ENCODE measurements at places on chromosomes 1 and 21. TPM values are rescaled to one million over a fixed set of nuclear protein-coding genes. Genes with fewer than 3 reads are reported as not detected.
A peak's percentile ranks its signal among the peaks of the same experiment; 100 is the strongest.

FCAMR gene
- total RNA-seq: not detected

RNF186 gene
- not detected for total RNA-seq

IL20 gene
- total RNA-seq: not detected

CD1E gene
- total RNA-seq: not detected

ALX3 gene
- not detected for total RNA-seq

HORMAD1 gene
- 0.30 TPM for total RNA-seq

CCSAP gene
- 13.1 TPM for total RNA-seq

AIRE gene
- total RNA-seq: 0.48 TPM

TMCC2 gene
- 1.8 TPM for total RNA-seq

BSND gene
- total RNA-seq: 0.08 TPM

GFI1 gene
- total RNA-seq: 76.9 TPM

PRDM16 gene
- total RNA-seq: 0.03 TPM

MAST2 gene
- total RNA-seq: 27.8 TPM

GRCh38 chr1:183165456-183165855 lies 20.6 kb upstream of the LAMC2 start:
- no peak for DNase-seq
- H3K4me3 ChIP-seq: no peak overlapping the region
- H3K36me3 ChIP-seq: no peaks in the 10 kb centered on the region
- no peaks in the 10 kb centered on the region for H3K4me1 ChIP-seq
- H3K27me3 ChIP-seq: no peaks in the 10 kb centered on the region

- no peaks in the 10 kb centered on the region for H3K27me3 ChIP-seq
- H3K27ac ChIP-seq: no peak overlapping the region
- H3K4me3 ChIP-seq: no peak overlapping the region
These were observed 5.7 kb upstream of the ARID1A start for GRCh38 chr1:26690157-26690556.

DNA sequence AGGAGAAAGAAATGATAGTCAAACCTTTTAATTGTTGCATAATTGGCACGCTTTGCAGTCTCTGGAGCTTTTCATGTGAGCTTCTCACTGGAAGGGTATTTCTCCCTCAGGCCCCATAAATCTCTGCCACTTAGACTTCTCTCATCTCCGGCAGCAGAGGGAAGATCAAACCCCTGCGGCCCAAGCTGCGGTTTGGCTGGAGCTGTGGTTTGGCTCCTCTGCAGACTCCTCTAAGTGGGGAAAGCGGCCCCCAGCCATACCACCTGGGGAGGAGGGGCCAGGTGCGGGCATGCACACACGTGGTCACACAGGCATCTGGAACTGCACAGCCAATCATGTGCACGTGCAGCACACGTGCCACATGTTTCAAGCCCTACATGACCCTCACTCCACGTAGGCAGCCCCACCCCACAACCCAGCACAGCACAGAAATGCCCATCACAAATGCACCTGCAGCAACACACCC lies 58.3 kb downstream of the UBE2T start:
- H3K4me1 ChIP-seq: peaks cover 9% of the 10 kb centered on the region
- no peaks in the 10 kb centered on the region for H3K36me3 ChIP-seq

GRCh38 chr1:79431340-79431739 lies 424.8 kb upstream of the ADGRL4 start:
- no peaks in the 10 kb centered on the region for H3K36me3 ChIP-seq
- DNase-seq: no peak

DNA sequence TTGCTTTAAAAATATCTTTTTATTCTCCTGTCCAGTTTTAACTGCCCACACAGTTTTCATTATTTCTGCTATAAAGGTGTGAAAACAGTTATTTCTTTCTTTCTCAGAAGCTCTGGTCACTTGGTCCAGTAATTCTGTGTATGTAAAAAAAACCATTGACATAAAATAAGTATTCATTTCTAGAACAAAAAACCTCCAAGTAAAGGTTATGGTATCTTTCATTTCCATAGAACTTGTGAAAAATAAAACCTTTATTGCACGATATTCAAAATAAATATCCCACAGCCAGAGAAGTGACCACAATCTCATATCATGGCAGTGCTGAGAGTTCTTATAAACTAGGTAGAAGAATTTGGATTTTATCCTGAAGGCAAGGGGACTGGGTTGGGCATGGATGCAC lies 96.9 kb upstream of the TNFSF4 start:
- H3K4me3 ChIP-seq: no peak overlapping the region
- H3K27me3 ChIP-seq: peaks cover 3% of the 10 kb centered on the region
- no peaks in the 10 kb centered on the region for H3K4me1 ChIP-seq
- DNase-seq: no peak
- no peaks in the 10 kb centered on the region for H3K36me3 ChIP-seq

GRCh38 chr1:209791920-209792319 lies 7.6 kb upstream of the C1orf74 start:
- H3K4me1 ChIP-seq: peaks cover 34% of the 10 kb centered on the region
- H3K4me3 ChIP-seq: no peak overlapping the region
- peaks cover 21% of the 10 kb centered on the region for H3K27me3 ChIP-seq
- peaks cover 2% of the 10 kb centered on the region for H3K36me3 ChIP-seq
- DNase-seq: no peak

DNA sequence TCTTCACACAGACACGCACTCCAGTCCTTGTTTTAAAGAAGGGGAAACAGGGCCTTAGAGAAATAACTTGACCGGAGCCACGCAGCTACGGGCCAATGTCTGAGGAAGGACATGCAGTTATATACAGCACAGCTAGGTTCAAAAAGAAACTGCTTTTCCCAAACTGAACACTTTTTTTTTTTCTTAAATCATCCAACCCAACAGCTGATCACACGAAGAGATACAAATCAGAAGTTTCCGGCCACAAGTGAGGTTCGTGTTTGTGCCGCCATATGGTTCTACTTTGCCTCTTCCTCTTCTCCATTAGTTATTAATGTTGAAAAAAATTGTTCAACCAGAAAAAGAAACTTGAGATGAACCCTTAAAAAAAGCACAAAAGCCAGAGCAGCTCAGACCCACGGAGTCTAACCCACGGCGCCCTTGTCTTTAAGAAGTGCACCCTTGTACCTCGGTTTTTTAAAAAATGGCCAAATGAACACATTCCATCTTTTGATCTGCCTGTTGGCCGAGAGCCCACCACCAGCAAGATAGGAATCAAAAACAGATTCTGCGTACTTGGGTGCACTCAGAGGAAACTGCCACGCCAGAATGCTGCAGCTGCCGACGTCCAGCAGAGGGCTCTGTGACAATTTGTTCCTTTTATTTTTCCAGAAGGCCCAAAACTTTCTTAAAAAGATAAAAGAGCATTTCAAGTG lies 78.9 kb downstream of the SLC66A1 start:
- H3K27me3 ChIP-seq: no peaks in the 10 kb centered on the region
- peak overlapping the region; percentile 64 for H3K4me3 ChIP-seq
- H3K27ac ChIP-seq: peak overlapping the region; percentile 93
- DNase-seq: peak; percentile 67
- H3K4me1 ChIP-seq: peaks cover 71% of the 10 kb centered on the region

GRCh38 chr21:43658088-43658741 lies 1.1 kb downstream of the HSF2BP start:
- no peak for DNase-seq
- H3K4me1 ChIP-seq: peaks cover 43% of the 10 kb centered on the region

DNA sequence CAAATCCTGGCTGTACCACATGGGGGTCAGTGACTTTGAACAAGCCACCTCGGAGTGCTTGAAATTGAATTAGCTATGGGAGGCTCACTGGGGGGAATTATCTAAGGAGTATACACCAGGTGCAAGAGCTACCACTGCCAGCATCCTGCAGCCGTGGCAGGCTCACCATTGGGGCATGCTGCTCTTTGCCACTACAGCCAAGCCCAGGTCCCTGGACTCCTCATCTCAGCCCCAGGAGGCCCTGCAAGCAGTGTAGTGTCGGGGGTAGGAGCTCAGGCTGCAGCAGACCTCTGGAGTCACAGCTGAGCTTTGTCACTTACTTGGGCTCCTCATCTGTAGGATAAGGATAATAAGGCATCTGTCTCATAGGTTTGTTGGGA lies 35.3 kb downstream of the ACOT11 start:
- no peaks in the 10 kb centered on the region for H3K4me1 ChIP-seq
- DNase-seq: no peak
- no peaks in the 10 kb centered on the region for H3K36me3 ChIP-seq
- H3K27me3 ChIP-seq: no peaks in the 10 kb centered on the region
- no peak overlapping the region for H3K27ac ChIP-seq
- no peak overlapping the region for H3K4me3 ChIP-seq

GRCh38 chr1:12756768-12757413 lies 10.9 kb downstream of the CFAP107 start:
- no peak overlapping the region for H3K27ac ChIP-seq
- no peaks in the 10 kb centered on the region for H3K4me1 ChIP-seq
- peaks cover 27% of the 10 kb centered on the region for H3K27me3 ChIP-seq
- no peak for DNase-seq
- H3K4me3 ChIP-seq: no peak overlapping the region

DNA sequence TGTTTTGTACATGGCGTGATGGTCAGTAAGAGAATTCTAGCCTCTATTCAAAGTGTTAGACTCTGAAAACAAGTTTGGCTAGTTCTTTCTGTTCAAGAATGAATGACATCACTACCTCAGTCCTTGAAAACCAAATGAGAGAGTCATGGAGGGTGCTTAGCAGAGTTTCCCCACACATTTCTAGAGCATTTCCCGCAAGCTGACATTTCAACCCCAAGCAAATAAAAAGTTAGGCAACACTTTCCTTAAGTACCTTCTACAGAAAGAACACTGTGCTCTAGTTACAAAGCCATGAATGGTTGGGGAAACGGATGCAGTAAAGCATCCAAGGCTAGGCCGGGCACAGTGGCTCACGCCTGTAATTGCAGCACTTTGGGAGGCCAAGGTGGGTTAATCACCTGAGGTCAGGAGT lies 47.9 kb upstream of the SLC44A3 start:
- H3K27me3 ChIP-seq: peaks cover 3% of the 10 kb centered on the region
- DNase-seq: no peak
- no peak overlapping the region for H3K4me3 ChIP-seq
- H3K27ac ChIP-seq: no peak overlapping the region
- H3K4me1 ChIP-seq: no peaks in the 10 kb centered on the region

- H3K36me3 ChIP-seq: no peaks in the 10 kb centered on the region
- no peak for DNase-seq
- no peaks in the 10 kb centered on the region for H3K4me1 ChIP-seq
- H3K4me3 ChIP-seq: no peak overlapping the region
- H3K27me3 ChIP-seq: peaks cover 8% of the 10 kb centered on the region
- no peak overlapping the region for H3K27ac ChIP-seq
These were observed 25.1 kb downstream of the PADI4 start for GRCh38 chr1:17333081-17333480.

DNA sequence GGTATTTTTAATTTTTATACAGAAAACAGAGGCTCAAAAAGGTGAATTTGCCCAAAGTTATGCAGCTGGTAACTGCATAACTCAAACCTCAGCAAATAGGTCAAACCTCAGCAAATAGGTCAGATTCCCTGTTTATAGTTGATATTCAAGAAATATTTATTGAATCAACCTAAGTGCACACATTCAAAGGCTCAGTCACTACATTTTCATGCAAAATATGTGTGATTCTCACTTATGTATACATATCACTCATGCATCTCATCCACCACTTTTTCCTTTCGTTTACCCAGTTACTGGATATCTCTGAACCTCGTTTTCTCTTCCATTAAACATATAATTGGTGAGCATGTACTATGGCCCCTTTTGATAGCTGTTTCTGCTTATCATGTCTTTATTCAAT lies 158.3 kb upstream of the C1orf21 start:
- H3K4me1 ChIP-seq: no peaks in the 10 kb centered on the region
- H3K27me3 ChIP-seq: peaks cover 9% of the 10 kb centered on the region

DNA sequence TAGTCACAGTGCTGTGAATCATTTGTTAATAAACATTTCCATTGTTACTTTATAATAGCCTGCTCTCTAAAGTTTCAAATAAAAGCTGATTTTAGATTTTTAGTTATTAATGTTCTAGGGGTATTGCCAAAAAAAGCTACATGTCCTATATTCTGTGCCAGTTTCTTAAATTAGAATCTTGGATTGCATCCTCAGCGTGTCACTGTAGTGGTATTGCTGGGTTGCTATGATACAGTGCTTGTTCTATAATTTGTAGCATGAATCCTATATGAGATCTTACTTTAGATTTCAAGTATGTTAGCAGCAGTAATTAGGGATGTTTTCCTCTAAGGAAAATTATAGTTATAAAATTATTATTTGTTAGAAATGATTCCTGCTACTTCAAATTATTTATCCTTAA lies 16.4 kb downstream of the PPP2R5A start:
- H3K4me1 ChIP-seq: peaks cover 19% of the 10 kb centered on the region
- H3K4me3 ChIP-seq: no peak overlapping the region
- H3K27me3 ChIP-seq: no peaks in the 10 kb centered on the region
- H3K36me3 ChIP-seq: peaks cover 22% of the 10 kb centered on the region
- no peak overlapping the region for H3K27ac ChIP-seq
- no peak for DNase-seq

DNA sequence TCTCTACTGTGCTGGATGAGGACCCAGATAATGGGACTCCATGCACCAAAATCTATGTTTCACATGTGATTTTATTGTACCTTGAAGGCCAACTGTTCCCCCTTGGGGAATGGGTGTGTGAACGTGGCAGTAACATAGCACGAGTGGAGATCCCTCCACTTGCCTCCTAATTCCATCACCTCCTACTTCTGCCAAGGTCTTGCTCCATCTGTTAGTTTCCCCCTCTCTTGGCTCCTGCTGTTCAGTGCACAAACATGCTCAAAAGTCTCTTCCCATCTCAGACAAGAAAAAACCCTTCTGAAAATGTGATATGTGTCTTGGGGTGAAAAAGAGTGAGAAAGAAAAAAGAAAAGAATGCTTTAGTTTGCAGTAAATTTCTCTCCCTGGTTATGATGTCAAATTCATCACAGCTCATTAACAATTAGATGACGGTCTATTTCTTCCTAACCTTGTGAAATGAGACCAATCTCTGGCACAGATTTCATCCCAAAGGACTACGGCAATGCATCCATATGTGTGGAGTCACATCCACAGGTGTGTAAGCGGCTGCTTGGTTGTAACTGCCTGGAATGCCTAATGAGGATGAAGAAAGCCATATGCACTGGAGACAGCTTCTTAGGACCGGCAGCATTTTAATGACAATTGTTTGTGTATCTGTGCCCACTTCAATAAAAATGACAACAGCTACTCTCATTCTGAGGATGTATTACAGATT lies 79.3 kb upstream of the DIRAS3 start:
- no peaks in the 10 kb centered on the region for H3K27me3 ChIP-seq
- H3K4me3 ChIP-seq: no peak overlapping the region
- no peaks in the 10 kb centered on the region for H3K36me3 ChIP-seq
- no peaks in the 10 kb centered on the region for H3K4me1 ChIP-seq

GRCh38 chr1:41028034-41028642 lies 6.6 kb upstream of the SLFNL1 start:
- H3K4me3 ChIP-seq: no peak overlapping the region
- no peaks in the 10 kb centered on the region for H3K27me3 ChIP-seq
- peaks cover 6% of the 10 kb centered on the region for H3K4me1 ChIP-seq
- peaks cover 19% of the 10 kb centered on the region for H3K36me3 ChIP-seq
- DNase-seq: no peak
- H3K27ac ChIP-seq: no peak overlapping the region

GRCh38 chr1:182317611-182318161 lies 73.9 kb downstream of the GLUL start:
- DNase-seq: no peak
- H3K36me3 ChIP-seq: no peaks in the 10 kb centered on the region
- H3K27ac ChIP-seq: no peak overlapping the region
- no peak overlapping the region for H3K4me3 ChIP-seq
- no peaks in the 10 kb centered on the region for H3K4me1 ChIP-seq
- peaks cover 10% of the 10 kb centered on the region for H3K27me3 ChIP-seq

All from activated CD4-positive, alpha-beta memory T cell treated with anti-CD3 and anti-CD28 coated beads, Interleukin-2, amount 10 ng/mL, durations not matched to agents 7 days and 5 days (primary cell).